ENCODE measurements at places on chromosomes 5 and 9.

DNA sequence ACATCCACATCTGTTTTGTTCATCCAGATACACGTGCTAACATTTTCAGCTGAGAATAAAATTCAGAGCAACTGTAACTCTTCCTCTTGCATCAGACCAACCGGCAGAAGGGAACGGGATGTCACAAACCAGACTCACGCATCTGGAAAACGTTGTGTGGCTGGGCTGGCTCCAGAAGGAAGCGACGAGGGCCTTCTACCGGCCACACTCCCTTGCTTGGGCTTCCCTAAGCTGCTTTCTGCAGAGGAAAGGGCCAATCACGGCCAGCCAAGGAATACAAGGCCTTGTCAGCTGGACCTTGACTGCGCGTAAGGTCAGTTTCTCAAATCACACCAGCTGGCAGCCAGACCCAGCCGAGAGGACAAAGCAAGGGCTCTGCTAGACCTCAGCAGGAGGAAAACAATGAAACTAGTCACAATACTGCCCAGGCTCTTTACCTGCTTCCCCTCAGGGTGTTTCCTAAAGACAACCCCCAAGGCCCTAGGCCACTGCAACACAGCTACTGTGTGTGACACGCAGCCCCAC lies 106.1 kb downstream of the THBS4 start:
- no peak for DNase-seq

DNA sequence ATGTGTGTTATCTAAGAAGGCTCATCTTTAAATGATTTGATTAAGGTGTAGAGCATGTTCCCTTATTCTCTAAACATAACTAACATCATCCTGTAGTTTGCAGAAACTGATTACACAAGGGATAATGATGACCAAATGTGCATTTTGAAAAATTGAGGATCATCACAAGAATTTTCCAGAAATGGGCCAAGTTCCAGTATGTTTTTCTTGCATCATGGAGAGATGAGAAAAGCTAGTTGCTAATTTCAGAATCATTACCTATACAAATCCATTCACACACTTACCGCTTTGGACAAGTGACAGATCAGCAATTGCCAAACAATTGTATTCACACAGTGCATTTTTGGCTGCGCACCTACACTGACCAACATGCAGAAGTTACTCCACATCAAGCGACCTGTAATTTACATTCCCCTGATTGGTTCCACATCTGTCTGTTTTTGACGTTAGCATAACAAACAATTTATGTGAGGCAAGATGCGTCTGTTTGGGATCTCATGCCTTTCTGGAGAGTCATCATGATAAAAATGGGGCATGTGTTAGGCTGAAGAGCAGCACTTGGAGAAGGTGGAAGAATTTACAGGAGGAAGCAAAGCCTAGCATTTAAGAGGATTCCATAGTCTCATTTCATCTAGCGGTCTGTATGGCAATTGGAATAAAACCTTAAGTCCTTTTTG lies 2.8 kb upstream of the BNC2 start:
- no peak for DNase-seq

DNA sequence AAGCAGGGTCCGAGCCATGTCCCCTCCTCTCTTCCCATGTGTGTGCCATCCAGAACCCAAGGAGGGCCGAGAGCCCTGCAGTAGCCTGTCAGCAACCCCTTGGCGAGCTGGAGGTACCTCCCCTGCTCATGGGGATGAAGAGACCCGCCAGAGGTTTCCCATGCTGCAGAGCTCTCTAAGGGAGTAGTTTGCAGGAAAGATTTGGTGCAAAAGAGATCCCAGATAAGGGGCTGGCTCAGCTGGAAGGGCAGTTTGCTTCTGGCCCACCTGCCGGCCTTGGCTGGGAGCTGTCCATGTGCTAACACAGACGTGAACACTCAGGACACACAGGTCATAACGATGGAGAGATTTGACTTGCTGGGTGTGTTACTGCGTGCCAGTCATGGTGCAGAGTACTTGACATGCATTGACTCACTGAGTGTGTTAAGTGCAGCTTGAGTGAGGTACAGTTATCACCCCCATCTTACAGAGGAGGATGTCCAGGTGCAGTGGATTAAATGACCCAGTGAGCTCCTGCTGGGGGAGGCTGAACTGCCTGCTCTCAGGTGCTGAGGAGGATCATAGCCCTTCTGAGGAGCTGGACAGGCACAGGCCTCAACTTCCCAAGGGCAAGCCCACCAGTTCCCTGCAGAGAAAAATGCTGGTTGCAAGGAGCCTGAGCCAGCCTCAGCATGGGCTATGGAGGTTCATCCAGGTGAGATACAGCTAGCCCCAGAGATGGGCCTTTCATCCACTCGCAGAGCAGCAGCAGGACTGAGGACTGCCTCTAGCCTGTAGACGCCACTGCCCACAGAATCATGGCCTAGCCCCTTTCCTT lies 6.3 kb upstream of the SLC25A48 start:
- no peak for DNase-seq

DNA sequence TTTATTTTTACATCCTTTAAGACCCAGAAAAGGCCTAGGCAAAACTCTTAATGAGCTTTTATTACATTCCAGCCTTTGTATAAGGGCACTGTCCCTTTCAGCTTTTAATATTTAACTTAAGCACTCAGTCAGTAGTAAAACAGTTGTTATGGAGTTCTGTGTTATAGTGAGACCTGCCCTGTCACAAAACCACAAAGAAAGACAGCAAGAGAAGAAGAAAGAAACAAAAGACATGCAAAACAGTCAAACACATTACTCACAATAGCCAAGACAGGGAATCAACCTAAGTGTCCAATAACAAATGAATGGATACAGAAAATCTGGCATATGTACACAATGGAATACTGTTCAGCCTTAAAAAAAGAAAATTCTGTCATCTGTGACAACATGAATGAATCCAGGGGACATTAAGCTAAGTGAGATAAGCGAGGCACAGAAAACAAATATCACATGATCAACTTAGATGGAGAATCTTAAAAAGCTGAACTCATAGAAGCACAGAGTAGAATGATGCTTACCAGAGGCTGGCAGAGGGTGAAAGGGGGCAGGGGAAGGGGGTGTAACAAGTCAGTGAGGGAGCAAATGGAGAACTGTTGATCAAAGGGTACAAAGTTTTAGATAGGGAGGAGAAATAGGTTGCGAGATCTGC lies 63.8 kb upstream of the CCNG1 start:
- no peak for DNase-seq

DNA sequence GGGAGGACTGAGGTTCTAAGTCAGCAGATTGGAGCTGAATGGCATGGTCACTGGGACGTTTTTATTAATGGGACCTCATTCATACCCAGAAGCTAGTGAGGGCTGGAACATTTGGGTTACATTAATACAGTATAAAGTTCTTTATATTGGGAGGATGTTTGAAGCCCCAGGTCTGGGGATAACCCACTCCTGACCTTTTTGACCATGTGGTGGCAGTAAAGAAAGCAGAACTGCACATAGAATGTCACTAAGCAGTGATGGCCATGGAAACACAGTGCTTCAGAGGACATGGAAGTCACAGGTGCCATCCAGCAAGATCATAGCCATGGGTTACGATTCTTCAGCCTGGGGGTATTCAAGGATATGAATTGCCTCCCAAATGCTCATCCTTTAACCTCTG lies 176.0 kb downstream of the ATP10B start:
- no peak for DNase-seq

GRCh38 chr5:133844836-133845235 lies 123.6 kb downstream of the C5orf15 start:
- no peak for DNase-seq

GRCh38 chr9:18710065-18710464 lies 236.1 kb downstream of the ADAMTSL1 start:
- DNase-seq: no peak

- DNase-seq: no peak
Observed at GRCh38 chr9:112831281-112831851, 59.3 kb downstream of the SLC46A2 start.

DNA sequence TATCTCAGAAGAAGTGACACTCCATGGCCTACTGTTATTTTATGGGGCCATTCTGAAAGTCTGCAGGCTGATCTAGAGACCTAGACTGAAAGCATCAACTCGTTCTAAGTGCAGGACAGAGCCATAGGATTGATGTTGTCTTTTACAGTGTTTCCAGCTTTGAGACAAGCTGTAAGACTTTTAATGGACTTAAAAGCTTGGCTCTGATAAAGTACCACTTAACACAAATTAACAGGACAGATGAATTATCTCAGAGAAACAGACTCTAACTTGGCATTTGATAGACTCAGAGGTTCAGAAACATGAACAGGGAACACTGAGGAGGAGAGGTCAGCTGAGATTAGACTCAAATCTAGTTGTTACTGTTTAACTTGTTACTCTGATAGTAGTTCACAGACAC lies 203.2 kb downstream of the TLR4 start:
- DNase-seq: no peak

GRCh38 chr9:137255448-137256114 lies 454 bp downstream of the NELFB start:
- no peak for DNase-seq

- no peak for DNase-seq
Observed at GRCh38 chr5:7394889-7395431, 978 bp upstream of the ADCY2 start.

DNA sequence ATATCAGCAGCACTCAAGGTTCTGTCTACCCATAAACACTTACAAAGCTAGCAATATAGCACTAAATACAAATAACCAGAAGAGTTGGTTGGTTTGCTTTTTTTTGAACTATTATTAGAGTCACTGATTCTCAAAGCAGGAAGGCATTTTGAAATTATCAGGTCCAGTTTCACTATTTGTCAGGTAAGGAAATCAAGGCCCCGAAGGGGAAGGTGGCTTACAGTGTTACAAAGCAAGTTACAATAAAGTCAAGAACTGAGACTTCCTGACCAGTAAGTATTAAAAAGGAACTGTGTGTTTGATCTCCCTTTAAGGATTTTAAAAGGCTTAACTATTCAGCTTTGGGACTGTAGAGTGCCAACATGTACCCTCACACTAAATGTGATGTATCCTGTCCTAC lies 10.8 kb downstream of the C5orf15 start:
- DNase-seq: no peak

GRCh38 chr9:136586391-136586953 lies 40.6 kb upstream of the NOTCH1 start:
- DNase-seq: no peak

DNA sequence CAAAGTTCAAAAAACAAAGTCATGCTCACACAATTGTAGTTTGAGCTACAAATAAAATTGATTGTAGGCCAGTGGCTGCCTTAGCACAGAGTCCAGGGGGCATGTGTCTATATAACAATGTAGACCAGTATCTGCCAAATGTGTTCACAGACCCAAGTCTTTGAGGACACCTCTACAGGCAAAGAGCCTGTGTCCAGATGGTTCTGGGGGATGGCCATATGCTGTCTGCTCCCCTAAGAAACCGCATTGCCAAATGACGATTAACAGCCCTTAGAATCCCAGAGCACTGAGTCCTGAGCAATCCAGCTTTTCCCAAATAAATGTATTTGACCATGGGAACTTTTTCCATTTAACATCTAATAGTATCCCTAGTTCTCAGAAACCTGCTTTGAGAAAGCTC lies 169.6 kb downstream of the ADCY2 start:
- no peak for DNase-seq

DNA sequence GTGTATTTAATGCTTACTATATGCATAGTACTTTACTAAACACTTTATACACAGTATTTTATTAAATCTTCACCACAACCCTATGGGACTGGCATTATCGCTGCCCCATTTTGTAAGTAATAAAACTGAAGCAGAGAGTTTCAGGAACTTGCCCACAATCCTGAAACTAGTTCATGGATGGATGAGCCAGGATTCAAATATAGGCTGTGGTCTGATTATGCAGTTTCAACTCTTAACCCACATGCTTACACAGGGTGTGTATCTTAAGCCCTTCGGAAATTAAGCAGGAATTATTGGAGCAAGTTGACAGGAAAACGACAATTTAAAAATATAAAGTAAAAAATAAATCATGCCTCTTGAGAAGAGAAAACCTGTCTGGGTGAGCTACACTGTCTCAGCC lies 109.0 kb downstream of the ATP10B start:
- DNase-seq: no peak

GRCh38 chr5:145835848-145836239 lies 702 bp upstream of the PRELID2 start:
- no peak for DNase-seq

GRCh38 chr9:128254855-128255759 lies 20.7 kb downstream of the GOLGA2 start:
- DNase-seq: no peak

DNA sequence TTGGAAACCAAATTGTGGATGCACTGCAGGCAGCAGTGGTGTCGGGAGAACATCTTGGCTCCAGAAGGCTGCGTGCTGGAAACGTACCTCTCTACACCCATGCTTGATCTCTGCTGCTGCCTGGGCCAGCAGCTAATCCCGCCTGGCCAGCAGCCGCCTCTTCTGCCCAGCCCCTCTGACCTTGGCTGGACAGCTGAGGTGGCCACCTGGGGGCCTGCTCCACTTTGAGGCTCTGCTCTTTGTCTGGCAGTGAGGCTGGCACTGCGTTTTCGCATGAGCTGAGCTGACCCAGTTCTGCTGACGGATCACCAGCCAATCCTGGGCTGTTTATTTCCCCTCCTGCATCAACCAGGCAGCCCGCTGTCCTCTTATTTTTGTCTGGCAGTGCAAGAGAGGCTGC lies 154.9 kb downstream of the TENT4A start:
- DNase-seq: no peak

DNA sequence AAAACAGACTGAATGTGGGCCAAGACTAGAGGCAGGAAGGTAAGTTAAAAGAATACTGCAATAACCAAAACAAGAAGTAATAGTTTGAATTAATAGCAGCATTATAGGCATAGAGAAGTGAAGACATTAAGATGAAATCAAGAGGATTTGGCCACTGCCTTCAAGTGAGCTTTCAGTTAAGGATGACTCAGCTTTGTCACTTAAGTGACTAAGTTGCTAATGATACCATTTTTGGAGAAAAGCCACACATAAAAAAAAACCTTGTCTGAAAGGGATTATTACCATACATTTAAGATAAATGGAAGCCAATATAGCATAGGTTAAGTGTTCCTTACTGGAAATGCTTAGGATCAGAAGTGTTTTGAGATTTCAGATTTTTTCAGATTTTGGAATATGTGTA lies 57.0 kb downstream of the ECPAS start:
- peak; percentile 1 for DNase-seq

DNA sequence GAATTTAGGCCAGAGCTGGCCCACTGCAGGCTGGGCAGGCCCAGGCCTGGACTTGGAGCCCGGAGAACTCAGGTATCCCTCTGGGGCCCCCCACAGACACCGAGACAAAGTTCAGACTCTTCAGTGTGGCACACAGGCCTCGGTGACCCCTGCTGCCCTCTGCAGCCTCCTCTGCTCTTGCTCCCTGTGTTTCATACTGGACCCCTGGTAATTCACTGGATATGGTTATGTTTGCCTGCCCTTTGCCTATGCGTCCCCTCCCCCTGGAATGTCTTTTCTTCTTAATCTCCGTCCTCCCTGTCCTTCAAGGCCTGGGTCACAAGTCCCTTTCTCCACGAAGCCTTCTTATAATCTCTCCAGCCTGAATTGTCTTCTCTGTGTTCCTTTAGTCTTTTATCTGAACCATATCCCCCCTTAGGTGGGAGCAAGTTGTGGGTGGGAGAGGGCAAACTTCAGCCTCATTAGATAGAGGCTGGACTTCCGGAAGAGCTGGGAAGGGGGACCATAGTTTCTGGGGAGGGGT lies 30.1 kb downstream of the GSN start:
- no peak for DNase-seq

- DNase-seq: no peak
Observed at GRCh38 chr5:108728566-108729241, 19.0 kb upstream of the FER start.

- no peak for DNase-seq
Observed at GRCh38 chr5:69217151-69217511, 17.6 kb upstream of the CDK7 start.

Measured in NCI-H2227 treated with DMSO at 0.1 percent for 48 hours (cell line).